Renal pelvis (tissue), 12 donors: ENCODE measurements at places on chromosomes 5 and 9.

GRCh38 chr9:107730666-107731065 lies 241.1 kb upstream of the KLF4 start:
- DNase-seq = no peak

DNA sequence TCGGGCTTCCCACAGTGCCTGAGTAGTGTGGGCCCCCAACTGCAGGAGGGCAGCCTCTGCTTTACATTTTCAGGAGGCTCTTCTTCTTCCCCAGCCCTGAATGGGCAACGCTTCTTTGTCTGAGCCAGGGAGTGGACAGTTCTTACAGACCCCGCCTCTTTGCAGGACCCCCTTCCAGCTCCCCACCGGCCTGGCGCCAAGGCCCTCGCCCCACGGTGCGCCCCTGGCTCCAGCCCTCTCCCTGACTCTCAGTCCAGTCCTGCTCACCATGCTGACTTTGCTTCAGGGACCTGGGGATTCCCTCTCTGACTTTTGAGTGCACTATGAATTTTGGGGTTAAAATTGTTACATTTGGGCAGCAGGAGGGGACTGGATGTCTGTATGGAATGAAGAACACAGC lies 123.8 kb downstream of the HSD17B3 start:
- DNase-seq = no peak

- DNase-seq = no peak
Measured at GRCh38 chr9:127262602-127263001, 2.0 kb upstream of the GARNL3 start.

GRCh38 chr5:119356612-119357188 lies 881 bp downstream of the TNFAIP8 start:
- DNase-seq = peak; percentile 59

DNA sequence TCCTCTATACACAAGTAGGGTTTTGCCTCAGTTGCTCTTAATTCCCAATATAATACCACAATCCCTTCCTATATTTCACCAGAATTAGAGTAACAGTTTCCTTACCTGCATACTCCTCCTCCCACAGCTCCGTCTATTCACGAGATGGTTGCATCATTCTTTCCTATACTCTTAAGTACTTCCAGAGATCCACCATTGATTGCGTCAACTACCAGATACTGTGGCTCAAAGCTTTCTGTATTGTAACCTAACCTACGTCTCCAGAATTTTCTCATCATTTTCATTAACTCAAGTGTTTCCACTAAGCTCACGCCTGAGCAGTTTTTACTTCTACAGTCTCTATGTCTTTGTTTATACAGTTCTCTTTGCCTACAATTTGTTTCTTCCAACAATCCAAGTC lies 31.2 kb upstream of the MINAR2 start:
- no peak for DNase-seq

DNA sequence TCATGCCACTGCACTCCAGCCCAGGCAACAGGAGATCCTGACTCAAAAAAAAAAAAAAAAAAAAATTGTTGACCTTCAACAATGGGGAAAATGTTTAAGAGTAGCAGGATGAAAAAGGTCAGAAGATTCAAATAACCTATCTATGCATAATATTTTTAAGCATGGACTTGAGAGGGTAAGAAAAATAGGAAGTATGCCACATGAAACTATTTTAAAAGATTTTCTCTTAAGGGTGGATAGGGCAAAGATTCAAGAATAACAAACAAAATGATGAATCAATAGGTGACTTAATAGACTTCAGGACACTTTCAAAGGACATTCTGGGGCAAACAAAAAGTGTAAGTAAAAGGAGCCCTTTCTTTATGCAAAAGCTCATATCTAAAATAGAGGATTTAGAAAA lies 3.2 kb downstream of the TEX48 start:
- DNase-seq = no peak

GRCh38 chr5:124417196-124417595 lies 329.2 kb downstream of the ZNF608 start:
- no peak for DNase-seq

DNA sequence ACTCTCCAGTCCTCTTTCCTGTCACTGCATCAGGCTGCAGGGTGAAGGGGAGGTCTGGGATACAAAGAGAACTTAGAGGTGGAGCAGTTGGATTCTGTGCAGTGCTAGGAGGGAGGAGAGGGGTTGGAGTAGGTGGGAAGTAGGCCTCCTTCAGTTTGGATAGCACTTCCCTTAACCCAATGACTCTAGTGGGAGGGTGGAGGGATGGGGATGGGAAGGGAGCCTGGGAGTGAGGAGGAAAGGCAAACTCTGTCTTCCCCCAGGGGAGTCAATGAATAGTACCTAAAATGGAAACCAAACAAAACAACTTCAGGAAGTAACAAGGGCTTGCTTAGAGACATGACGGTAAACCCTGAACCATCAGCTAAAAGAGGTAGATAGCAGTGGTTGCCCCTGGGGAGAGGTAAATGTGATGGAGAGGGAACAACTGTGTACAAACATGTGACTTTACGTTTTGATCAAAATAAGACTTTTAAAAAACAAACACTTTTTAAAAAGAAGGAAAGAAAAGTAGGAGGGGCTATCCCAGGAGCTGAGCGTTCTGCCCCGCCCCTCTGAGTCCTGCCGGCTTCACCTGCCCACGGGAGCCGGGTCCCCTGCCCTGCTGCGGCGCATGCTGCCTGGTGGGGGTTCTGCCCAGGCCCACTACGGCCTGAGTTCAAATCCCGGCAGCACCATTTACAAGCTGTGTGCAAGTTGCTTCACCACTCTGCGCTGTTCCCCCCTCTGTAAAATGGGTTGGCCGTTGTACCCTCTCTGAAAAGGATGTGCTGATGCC lies 30.9 kb downstream of the GSN start:
- peak; percentile 30 for DNase-seq

- no peak for DNase-seq
Measured at GRCh38 chr5:16502866-16503265, 37.3 kb upstream of the ZNF622 start.

- DNase-seq = no peak
Measured at GRCh38 chr9:121266906-121267650, 884 bp upstream of the GSN start.

GRCh38 chr9:124741662-124742061 lies 29.4 kb downstream of the NR6A1 start:
- no peak for DNase-seq

- no peak for DNase-seq
Measured at GRCh38 chr5:151067632-151068432, 13.0 kb downstream of the TNIP1 start.

DNA sequence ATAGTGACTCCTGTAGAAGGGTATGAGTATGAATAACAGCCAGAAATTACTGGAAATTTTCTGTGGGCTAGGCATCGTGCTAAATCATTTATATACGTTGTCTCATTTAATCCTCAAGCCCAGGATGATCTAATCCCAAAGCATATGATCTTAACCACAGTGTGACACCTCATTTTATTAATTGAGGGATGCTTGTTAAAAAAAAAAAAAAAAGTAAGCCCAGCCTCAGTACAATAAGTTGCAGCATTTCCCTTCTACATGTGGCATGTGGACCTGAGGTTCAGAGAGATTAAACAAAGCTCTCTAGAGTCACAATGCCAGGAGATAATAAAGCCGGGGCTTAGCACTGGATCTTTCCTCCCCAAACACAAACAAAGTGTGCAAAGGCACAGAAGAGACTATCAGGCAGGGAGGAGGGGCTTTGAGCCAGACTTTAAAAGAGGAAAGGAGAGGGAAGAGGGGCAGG lies 49.5 kb downstream of the KLF4 start:
- no peak for DNase-seq

GRCh38 chr9:33012328-33013069 lies 11.1 kb upstream of the APTX start:
- DNase-seq = no peak

GRCh38 chr9:95296761-95297160 lies 20.7 kb downstream of the FANCC start:
- no peak for DNase-seq

DNA sequence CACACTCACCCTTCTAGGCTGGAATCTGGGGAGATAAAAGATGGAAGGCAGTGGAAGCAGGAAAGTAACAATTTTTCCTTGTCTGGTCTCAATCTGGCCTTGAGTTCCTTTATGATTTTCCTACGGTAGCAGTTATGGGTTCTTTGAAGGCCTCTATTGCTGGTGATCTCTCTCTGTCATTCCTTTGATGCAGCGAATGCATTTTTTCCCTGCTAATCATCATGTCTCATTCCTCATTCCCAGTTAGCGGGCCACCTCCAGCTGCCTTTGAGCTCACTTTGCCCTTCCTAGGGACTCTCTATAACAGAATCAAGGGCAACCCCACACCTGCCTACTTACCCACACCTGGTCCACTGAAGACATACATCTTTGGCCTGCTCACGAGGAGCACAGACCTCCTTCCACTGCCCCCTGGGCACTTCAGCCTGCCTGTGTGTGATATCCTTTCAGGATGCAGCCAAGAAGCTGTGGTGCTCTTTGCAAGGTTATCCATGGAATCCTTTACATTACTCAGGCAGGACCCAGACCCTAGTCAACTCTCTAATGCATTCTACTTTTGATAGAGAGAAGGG lies 191.7 kb downstream of the DRD1 start:
- no peak for DNase-seq

DNA sequence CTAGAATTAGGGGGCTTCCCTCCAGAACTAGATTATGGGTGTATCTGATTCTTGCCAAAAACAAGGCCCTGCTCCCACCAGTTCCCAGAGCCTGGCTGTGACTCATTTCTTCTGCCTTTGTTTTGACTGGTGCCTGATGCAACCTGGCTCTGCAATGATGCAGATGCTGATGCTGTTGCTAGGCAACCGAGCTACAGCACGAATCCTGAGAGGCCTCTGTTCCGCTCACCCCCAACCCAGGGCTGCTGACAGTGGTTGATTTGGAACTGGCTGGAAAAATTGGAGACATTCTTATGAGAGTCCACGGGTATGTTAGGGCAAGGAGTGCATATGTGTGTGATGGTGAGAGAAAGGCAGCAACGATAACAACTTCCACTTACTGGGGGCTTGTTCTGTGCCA lies 100.3 kb downstream of the NSG2 start:
- DNase-seq = no peak

DNA sequence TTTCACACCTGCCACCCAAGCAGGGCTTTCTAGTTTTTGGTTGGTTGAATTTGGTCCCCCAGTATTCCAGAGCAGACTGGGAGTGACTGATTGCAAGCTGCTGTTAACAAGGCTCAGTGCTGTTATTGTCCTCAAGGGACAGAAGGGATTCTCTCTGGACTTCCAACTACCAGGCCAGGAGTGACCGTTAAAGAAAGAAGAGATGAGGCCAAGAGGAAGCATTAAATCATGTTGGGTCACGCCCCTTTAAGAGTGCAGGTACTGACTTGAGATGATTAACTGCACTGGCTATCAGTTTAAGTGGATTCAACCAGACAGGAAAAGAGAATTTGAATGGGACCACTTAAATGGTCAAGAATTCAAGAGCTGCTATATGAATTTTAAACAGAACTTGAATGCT lies 220.8 kb upstream of the PCSK5 start:
- no peak for DNase-seq

- DNase-seq = no peak
Measured at GRCh38 chr5:141763541-141763940, 81.5 kb upstream of the ARAP3 start.
